ENCODE measurements at places on chromosomes 12 and 14. TPM values are rescaled to one million over a fixed set of nuclear protein-coding genes. Genes with fewer than 3 reads are reported as not detected.

DNA sequence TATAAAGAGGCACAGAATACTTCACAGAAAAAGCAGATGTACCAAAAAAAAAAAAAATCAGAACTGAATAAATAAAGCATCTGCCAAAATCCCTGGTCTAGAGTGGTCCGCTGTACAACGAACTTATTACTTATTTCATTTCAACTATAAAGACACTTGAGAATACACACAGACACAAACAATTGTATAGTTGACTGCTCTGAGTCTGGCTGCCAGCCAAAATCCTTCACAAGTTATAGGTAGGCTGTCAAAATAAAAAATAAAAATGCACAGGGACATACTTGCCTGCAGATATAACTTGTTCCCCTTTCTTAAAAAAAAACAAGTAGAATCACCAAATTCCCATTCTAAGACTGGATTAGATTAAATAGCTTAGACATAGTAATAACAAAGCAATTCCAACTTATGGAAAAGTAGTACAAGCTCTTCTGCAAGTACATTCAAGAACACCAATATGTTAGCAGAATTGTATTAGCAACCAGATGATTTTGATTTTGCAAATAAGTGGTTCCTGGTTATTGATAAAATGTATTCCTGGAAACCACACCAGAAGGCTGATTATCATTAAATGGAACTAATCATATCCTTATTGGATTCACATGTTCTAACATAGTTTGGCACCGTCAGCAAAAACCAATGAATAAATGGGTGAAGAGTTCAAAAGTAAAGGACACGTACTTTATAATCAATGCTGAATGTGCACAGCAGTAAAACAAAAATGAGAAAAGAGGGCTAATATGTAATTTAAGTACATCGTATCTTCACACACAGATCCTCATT lies 248.5 kb downstream of the NELL2 start:
- DNase-seq: no peak

DNA sequence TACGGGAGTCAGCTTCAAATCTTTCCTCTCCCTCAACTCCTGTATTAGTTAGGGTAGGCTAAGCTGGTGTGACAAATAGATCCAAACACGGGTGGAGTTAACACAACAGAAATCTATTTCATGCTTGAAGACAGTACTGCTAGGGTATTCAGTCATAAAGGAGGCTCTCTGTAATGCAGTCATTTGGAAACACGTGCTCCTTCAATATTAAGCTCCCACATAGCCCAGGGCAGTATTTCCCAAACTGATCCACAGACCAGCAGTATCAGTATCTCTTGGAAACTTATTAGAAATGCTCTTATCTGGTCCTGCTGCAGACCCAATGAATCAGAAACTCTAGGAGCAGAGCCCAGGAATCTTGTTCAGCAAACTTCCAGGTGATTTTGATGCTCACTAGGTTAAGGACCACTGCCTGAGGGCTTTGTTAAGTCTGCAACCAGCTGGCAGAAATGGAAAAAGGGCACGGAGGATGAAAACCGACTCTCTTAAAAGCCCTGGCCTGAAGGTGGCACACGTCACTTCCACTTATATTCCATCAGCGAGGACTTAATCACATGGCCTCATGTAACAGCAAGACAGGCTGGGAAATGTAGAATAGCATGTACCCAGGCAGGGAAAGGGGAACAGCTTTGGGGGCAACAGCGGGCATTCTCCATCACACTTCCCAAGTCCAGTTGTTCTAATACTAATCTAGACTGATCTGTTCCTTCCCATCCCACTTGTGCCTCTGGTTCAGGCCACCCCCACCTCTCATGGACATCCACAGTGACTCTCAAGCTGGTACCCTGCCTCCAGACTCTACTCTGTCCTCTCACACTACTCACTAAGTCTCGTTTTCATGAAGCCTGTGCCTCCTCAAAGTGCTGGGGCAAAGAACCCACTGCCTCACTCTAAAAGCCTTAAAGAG lies 38.2 kb upstream of the RIC8B start:
- DNase-seq: no peak

The IL26 gene
- total RNA-seq: not detected

GRCh38 chr12:108511633-108512540 lies 3.2 kb upstream of the FICD start:
- DNase-seq: peak; percentile 73

The SLC5A8 gene
- not detected for total RNA-seq

Measured in neural crest cell (in vitro differentiated cells).